ENCODE measurements at places on chromosomes 4 and X.

DNA sequence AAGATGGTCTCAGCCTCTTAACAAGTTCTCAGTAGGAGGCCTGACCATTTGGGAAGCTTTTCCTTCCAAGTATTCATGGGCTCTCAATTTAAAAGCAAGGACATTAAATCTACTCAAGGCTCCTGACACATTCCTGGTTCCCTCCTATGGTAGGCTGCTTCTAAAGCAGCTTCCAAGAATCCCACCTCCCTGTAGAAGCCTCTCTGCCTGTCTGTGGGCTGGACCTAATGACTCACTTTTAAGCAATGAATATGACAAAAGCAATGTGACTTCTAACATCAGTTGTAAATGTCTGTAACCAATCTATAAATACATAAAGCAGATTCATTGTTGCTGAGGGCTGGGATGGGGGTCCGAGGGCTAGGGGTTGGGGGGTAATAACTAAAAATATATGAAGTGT lies 99.5 kb upstream of the FAM9B start:
- no peak for DNase-seq

DNA sequence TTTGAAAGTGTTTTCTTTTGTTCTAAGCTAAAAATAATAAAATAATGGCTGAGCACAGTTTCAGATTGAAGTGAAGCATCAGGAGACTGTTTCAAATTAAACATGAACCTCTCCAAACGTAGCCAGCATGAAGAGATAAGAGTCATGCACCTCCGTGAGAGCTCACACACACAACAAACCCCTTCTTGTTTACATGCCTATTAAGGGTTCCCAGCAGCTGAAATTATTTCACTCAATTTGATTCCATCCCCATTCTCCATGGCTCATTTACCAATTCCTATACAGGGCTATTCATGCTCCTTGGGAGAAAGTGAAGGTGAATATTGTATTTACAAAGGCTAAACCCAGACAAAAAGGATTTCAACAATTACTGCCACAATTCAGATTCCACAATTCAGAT lies 954.1 kb upstream of the INTU start:
- DNase-seq, result no peak

DNA sequence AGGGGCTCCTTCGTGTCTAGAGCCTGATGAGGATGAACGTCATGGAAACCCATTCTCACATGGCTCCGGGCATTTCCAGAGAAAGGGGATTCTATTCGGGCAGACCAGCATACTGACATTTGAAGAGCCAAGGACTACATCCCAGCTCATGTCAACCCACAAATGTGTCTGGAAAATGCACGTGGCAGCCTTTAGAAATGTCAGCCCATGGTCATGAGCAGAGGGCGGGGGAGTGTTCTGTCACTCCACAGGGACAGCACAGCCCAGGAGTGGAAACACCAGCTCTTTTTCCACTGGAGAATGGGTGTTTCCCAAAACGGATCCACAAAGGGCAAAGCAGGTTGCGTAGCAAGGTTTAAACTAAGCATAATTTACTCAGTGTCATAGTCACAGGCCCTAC lies 207.0 kb downstream of the BCOR start:
- no peak for DNase-seq

DNA sequence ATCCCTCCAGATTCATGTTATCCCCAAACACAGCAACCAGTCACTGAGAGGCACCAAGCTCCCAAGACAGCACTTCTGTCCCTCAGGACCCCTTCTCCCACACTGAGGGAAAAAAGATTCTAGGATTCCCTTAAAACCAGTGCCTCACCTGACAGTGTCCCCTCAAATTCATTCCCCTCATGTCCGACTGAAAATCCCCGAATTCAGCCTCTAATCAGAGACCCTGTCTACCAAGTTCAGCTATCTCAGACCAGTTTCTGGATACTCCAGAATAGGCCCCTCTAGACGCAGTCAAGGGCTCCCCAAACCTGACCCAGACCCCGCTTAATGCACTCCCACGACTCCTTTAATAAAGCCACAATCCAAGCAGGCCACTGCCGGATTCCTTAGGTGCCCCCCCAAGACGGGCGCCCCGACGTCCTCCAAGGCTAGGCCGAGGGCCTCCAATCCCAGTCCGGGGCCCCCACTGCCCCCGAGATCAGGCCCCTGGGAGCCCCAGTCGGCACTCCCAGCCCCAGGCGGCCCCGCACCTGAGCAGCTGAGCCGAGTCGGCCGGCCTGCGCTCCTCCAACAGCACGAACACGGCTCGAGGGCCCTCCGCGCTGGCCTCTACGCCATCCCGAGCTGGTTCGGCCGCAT lies 457 bp downstream of the TFE3 start:
- DNase-seq, result no peak

- no peak for DNase-seq
Measured at GRCh38 chr4:84937381-84937977, 29.0 kb downstream of the WDFY3 start.

DNA sequence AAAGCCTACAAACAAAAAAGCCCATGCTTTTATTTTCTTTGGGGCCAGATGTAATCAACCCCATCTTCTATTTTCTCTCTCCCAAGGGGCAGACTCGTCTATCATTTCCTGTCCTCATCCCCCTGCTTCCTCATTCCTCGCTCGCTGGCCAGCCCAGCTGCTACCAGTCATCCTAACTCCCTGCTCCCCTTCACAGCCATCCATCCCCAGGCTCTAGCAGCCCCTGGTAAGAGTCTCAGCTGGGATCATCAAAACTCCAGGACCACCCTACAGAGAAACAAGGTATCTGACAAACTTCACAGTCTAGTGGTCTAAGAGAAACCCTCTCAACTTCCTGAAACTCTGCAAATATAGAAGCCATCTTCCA lies 23.6 kb downstream of the SH3KBP1 start:
- DNase-seq, result no peak

- DNase-seq, result no peak
Measured at GRCh38 chrX:9729171-9729885, 36.3 kb downstream of the GPR143 start.

- DNase-seq, result no peak
Measured at GRCh38 chr4:97498875-97499274, 644.4 kb downstream of the STPG2 start.

- no peak for DNase-seq
Measured at GRCh38 chr4:107837776-107838618, 13.3 kb downstream of the SGMS2 start.

DNA sequence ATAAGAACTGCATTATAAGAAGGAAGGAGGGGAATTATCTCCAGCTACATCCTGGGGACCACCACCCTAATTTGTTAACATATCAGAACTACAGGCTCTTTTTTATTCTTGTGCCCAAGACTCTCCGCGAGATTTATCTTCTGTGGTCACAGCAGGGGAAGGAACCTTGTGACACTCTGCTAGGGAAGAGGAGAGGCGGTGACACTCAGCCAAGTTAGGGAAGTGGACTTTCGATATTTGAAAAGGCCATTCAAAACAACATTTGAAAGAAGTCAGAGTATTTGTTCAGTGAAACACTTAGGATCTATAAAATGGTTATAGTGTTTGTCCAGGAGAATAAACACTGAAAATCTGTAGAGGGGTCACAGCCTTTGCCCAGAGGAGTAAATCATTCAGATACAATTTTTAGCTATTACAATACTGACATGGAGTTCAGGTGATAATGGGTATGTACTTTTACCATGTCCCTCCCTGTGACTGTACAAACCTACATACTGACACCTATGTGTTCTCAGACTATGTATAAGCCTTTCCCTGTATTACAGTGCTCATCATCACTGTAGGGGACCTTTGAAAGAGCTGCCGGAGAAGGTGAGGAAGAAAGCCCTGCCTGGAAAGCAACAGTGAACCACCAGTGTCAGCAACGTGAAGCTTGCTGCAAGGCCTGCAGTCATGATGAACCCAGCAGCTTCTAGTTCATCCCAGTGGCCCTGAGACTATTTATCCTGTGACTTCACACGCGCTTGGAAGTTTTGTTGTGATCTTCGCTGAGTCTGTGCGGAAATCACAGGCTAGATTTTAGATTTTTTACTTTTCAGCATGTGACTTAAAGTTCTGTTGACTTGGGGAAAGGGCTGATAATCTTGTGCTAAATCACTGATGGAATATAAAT lies 8.5 kb upstream of the PTTG2 start:
- DNase-seq, result no peak

DNA sequence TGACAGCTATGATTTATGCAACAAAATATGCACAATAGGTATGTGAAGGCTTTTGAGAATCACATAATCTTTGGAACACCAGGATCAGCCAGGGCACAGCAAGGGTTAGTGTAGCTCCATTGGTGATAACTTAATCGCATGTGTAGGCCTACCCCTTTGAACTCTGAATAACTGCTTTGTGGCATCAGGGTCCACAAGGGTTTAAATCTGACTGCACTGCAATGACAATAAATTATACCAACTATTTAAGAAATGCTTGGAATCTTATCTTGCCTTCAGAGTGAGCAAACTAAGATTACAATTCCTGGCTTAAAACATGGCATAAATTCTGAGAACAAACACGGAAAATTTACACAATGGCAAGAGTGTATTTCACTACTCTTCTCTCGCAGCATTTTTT lies 245.8 kb downstream of the FBXO8 start:
- DNase-seq, result no peak

- DNase-seq, result no peak
Measured at GRCh38 chr4:182519528-182519927, 276.3 kb downstream of the TENM3 start.

GRCh38 chr4:52265781-52266525 lies 214.8 kb downstream of the SPATA18 start:
- DNase-seq, result no peak

DNA sequence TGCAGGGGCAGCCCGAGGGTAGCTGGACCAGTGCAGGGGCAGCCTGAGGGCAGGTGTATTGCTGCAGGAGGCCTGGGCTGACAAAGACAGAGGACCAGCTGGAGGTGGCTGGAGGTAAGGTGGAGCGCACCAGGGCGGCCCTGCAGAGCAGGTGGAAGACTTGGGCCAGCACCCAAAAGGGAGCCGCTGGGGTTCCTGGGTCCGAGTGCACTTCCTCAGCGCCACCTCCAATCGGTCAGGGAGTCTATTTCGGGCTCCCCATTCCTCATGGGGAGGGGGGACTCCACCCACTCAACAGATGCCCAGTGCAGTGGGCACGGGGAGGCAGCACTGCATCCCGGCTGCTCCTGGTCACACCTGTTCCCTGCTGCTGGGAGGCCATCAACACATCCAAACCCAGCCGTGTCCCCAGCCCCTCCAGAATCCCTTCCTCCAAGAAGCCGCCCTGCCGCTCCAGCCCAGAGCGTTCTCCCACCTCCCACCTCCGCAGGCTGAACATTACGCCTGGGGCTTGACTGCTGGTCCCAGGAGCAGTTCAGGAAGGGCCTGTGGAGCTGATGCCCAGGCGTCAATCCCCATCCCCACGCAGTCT lies 1.5 kb downstream of the LRPAP1 start:
- DNase-seq, result no peak

DNA sequence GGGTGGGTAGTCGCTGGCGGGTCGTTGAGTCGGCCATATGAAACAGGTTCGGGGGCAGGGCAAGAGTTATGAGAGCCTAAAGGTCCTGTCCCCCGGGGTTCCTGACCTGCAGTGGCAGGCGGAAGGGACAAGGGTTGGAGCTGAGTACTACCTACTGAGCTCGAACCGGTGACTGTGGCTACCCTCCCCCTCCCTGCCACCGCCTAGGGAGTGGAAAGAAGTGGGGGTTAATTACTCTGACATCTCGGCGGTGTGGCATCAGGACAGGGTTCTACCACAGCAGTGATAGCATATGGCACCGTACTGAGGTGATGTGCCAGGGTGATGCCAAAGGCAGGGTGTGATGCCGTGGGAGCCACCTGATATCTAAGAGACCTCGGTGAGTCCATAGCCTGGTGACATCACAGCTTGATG lies 307 bp downstream of the ATG4A start:
- DNase-seq, result no peak

- no peak for DNase-seq
Measured at GRCh38 chrX:125520029-125520428, 200.4 kb downstream of the TEX13C start.

DNA sequence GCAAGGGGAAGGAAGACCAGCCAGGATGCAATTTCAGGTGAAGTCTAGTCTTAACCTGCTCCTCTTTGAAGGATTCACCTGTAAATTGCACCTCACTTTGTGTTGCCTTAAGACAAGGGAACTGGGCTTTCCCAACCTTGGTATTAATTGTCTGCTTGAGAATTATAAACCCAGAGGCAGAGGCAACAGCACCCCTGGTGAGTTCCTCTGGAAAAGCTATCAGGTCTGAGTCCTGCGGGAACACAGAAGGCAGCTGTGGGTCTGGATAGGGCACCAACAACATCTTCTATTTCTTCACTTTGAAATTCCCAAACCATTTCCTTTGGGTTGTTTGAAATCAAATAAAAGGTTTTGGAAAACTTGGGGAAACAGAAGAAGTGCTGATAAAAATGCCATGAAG lies 109.2 kb upstream of the NPY2R start:
- no peak for DNase-seq

GRCh38 chr4:2058264-2059045 lies 672 bp upstream of the NAT8L start:
- DNase-seq, result no peak

- DNase-seq, result no peak
Measured at GRCh38 chr4:140126261-140126660, 27.7 kb downstream of the MAML3 start.

DNA sequence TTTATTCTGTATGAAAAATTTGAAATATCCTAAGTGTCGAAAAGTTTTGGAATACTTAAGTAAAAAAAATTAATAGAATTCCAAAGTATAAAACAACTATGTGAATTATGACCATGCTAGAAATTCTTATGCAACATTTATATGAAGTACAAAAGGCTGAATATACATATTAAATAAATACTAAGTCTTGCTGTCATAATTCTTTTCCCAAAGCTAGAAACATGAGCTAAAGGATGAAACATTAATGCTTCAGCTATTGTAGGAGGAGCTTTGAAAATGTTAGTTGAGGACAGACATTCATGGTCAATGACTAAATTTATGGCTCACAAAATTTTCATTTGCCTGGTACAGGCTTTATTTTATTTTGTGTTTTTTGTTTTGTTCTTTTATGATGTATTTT lies 207.3 kb downstream of the GABRB1 start:
- no peak for DNase-seq

GRCh38 chr4:107497054-107497453 lies 223.0 kb downstream of the PAPSS1 start:
- DNase-seq, result no peak

- no peak for DNase-seq
Measured at GRCh38 chr4:40241941-40242340, 45.1 kb downstream of the RHOH start.

GRCh38 chr4:45036677-45037076 lies 310.3 kb upstream of the GNPDA2 start:
- no peak for DNase-seq
